Activated effector memory CD4-positive, alpha-beta T cell treated with anti-CD3 and anti-CD28 coated beads, Interleukin-2, amount 50 U/mL, for 16 hours (primary cell): ENCODE measurements at places on chromosomes 2 and 18.
A peak's percentile ranks its signal among the peaks of the same experiment; 100 is the strongest.

- no peak for DNase-seq
These were observed 83.3 kb downstream of the UBE2E3 start for GRCh38 chr2:181063696-181064095.

DNA sequence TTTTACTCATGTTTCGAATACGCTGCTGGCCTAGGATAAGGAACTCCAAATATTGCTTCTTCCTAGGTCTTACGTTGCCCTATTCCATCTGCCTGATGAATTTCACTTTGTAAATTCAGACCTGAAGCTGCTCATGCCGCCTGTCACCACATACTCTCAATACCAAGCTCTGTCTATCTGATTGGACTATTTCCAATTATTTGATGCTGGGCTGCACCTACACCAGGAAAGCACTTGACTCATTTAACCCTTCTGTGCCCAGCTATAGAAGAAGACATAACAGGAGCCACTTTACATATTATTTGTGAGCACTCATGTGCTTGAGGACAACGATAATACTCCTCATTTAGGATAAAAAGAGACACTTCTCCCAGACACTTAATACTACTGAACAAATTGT lies 1293.9 kb upstream of the LRRTM1 start:
- DNase-seq = no peak

DNA sequence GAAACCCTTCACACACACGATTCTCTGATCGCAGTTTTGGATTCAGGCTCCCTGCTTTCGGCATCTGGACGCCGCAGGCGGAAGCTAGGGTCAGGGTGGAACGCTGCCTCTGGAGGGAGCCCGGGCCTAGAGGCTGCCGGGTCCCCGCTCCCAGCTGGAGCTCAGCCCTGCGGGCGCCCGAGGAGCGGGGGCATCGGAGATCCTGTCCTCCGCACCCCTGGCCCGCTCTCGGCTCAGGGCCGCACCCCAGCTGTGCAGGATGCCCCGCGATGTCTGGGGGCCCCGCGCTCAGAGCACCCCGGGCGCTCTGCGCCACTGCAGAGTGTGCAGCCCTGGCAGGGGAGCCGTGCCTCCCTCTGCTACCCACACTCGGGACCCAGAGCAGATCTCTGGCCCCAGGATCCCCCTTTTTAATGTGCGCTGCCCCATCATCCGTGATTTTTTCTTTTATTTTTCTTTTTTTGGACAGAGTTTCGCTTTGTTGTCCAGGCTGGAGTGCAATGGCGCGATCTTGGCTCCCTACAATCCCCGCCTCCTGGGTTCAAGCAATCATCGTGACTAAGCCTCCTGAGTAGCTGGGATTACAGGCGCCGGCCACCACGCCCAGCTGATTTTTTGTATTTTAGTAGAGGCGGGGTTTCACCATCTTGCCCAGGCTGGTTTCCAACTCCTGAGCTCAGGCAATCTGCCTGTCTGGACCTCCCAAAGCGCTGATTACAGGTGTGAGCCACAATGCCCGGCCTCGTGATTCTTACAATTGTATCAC lies 54.8 kb upstream of the TUBA3E start:
- no peak for DNase-seq

- no peak for DNase-seq
These were observed at the start of gene ACADL for GRCh38 chr2:210224941-210225672. Gene ACADL (minus strand): TSS chr2:210225447. CDS start chr2:210225263, 184 bp downstream.

- no peak for DNase-seq
These were observed 37.0 kb downstream of the MAL start for GRCh38 chr2:95062242-95063085.

DNA sequence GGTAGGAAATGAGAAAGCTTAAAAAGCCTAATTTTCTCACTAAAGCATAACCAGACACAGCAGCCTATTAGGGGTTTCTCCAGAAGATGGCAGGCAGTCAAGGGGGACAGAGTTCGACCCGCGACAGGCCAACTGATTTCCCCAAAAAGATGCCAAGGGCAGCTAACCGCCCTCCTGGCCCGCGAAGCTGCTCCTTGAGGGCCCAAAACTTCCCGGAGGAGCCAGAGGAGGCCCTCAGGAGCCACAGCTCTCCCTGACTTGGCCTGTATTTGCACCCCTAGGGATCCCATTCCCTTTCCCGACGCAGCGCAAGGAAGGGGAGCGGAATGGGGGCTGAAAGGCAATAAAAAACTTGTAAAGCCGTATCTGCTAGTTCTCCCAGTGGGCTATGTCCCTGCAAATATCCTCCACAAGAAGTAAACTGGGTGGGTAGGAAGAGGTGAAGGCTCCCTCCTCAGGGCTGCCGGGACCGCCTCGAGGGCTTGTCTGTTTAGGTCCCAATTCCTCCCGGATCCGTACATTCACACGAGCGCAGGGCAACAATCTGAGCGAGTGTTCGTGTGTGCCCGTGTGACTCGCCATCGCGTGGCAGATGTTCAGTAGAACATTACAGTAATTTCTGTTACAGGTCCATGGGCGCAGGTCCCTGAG lies 756 bp upstream of the NAGK start:
- DNase-seq = no peak

- no peak for DNase-seq
These were observed 141.1 kb downstream of the RBMS1 start for GRCh38 chr2:160352500-160352899.

GRCh38 chr18:42268186-42268725 lies 313.2 kb downstream of the PIK3C3 start:
- DNase-seq = no peak

DNA sequence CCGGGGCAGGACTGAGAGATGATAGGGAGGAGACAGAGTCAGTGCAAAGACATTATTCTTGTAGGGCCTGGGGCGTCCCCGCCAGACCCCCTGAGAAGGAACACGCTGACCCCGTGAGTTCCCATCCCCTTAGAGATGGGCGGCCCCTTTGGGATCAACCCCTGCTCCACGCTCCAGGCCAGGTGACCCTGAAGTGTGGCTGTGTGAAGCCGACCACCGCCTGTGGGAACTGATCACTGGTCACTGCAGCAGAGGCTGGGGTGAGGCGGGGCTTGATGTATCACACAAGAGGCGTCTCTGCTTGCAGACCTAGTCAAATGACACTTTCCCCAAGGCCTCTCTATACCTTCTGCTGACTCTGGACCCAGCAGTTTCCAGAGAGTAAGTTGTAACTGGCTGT lies 157.4 kb upstream of the TWIST2 start:
- DNase-seq = no peak

DNA sequence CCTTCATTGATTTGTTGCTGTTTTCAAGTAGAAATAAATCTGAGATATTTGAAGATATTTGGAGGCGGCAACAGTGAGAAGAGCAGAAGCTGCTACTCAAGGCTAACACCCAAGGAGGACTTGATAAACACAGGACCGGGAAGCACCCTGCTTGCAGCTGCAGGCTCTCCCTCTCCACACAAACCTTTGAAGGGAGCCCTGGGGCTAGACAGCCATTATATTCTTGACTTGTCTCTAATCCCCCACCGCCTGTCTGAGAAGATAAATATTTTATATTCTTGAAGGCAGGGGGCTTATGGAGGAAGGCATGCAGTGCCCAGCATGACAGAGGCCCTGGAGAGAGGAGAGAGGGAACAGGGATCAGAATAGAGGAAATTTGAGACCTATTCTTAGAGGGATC lies 50.9 kb upstream of the SMAD2 start:
- no peak for DNase-seq

GRCh38 chr2:100222844-100223243 lies 80.5 kb upstream of the AFF3 start:
- no peak for DNase-seq

- no peak for DNase-seq
These were observed 33.7 kb downstream of the ANKRD30B start for GRCh38 chr18:14781671-14782070.

GRCh38 chr2:12124790-12125189 lies 378.4 kb downstream of the LPIN1 start:
- no peak for DNase-seq

- DNase-seq = no peak
These were observed 1410.4 kb upstream of the ZEB2 start for GRCh38 chr2:145930318-145930717.

GRCh38 chr2:3759761-3760160 lies 56.4 kb downstream of the DCDC2C start:
- DNase-seq = no peak

GRCh38 chr2:241317391-241317790 lies 1.7 kb downstream of the SEPTIN2 start:
- no peak for DNase-seq

DNA sequence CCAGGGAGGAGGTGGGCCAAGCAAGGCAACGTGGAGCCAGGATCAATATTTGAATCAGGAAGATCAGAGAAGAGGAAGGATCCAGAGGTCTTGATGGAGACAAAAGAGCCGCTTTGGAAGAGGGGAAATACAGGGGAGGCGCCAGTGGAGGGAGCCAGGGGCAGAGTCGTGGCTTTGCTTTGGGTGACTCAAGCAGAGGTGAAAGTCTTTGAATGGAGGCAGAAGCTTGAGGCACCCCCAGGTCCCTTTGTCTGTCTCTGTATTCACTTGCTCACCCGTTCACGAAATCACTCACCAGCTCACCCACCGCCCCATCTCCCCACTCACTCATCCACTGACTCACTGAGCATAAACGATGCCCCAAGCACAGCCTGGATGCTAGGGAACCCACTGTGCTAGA lies 134.1 kb downstream of the ACOXL start:
- peak; percentile 81 for DNase-seq

DNA sequence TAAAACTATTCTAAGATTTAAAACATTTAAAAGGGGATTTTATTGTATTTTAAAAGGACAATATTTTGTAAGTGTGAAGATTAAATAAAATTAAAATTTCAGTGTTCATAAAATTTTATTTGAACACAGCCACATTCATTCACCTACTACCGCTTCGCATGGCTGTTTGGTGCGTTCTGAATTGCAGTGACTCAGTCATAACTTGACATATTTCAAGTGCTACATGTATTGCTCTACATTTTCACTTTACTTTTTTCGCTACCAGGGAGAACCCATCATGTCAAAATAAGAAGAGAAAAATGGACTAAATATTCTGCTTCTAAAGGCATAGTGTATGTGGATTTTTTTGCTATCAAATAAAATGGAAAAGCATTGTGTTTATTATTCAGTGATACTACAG lies 8.7 kb downstream of the PTH2R start:
- no peak for DNase-seq
